ENCODE measurements at places on chromosomes 2 and 18. TPM values are rescaled to one million over a fixed set of nuclear protein-coding genes. Genes with fewer than 3 reads are reported as not detected.

Gene GPR55
- 2.3 TPM for total RNA-seq

DNA sequence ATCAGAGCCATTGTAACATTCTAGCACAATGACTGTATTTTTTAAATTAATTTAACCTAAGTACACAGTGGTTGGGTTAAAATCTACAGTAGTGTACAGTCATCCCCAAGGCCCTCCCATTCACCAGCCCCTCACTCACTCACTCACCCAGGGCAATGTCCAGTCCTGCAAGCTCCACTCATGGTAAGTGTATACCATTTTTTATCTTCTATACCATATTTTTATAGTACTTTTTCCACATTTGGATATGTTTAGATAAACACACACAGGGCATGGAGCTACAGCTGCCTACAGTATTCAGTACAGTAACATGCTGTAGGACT lies 72.1 kb downstream of the COPS8 start:
- no peak for DNase-seq

- no peak for DNase-seq
Observed at GRCh38 chr18:9091066-9091476, 11.4 kb upstream of the NDUFV2 start.

Gene REEP1
- 52.9 TPM for total RNA-seq

Gene PLGLB2
- 5.2 TPM for total RNA-seq

Gene CPO
- 2.4 TPM for total RNA-seq

- no peak for DNase-seq
Observed at GRCh38 chr2:146931109-146931508, 913.7 kb upstream of the ACVR2A start.

DNA sequence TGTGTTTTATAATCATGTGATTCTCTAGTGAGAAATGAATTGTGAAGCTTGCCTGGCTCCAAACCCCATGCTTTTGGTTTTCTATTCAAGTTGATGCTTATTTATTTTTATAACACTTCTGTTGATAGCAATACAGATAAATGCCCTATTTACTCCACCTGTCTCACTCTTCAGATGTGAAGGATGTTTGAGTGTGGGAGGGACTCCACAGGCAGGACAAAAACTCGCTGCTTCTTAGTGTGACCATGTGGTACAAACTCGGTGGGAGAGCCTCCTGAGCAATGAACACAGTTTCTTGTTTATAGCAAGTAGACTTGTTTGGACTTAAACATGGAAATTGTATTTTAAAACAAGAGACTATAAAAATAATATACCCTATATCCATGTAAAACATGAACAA lies 219.7 kb downstream of the GULP1 start:
- DNase-seq, result no peak

Gene RNU2-63P
- total RNA-seq, result not detected

- DNase-seq, result no peak
Observed at GRCh38 chr2:181872178-181872577, 19.4 kb upstream of the ITPRID2 start.

GRCh38 chr18:23437357-23438045 lies 15.6 kb upstream of the RIOK3 start:
- DNase-seq, result peak; percentile 95
